ENCODE measurements at places on chromosomes 1 and 21. TPM values are rescaled to one million over a fixed set of nuclear protein-coding genes. Genes with fewer than 3 reads are reported as not detected.
A peak's percentile ranks its signal among the peaks of the same experiment; 100 is the strongest.

- peak overlapping the region; percentile 100 for H3K27ac ChIP-seq
- H3K4me3 ChIP-seq, result peak overlapping the region; percentile 32
- H3K36me3 ChIP-seq, result no peaks in the 10 kb centered on the region
- no peaks in the 10 kb centered on the region for H3K27me3 ChIP-seq
- DNase-seq, result peak; percentile 92
- peaks cover 81% of the 10 kb centered on the region for H3K4me1 ChIP-seq
Measured at GRCh38 chr1:203287109-203287893, 18.0 kb upstream of the BTG2 start.

DNA sequence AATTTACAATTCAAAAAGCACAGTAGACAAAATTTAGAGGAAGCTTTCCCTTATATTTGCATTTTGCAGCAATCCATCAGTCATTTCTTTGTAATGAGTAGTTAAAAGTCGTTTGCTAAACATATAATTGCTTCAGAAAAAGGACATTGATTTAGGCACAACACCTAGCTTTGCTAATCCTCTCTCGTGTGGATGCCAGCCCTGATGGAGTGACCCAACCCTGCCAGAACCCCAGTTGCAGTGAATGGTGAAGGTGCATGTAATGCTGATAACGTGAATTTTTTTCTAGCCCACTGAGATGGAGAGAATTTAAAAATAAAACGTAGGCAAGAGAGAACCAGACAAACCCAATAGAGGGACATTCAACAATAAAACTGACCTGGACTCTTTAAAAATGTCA is 263.4 kb downstream of the GRIK1 start:
- H3K4me3 ChIP-seq, result no peak overlapping the region
- H3K27ac ChIP-seq, result no peak overlapping the region
- H3K36me3 ChIP-seq, result no peaks in the 10 kb centered on the region
- H3K4me1 ChIP-seq, result peaks cover 3% of the 10 kb centered on the region
- peaks cover 11% of the 10 kb centered on the region for H3K27me3 ChIP-seq

- DNase-seq, result no peak
- H3K4me1 ChIP-seq, result no peaks in the 10 kb centered on the region
- no peak overlapping the region for H3K27ac ChIP-seq
- no peak overlapping the region for H3K4me3 ChIP-seq
- H3K36me3 ChIP-seq, result no peaks in the 10 kb centered on the region
Measured at GRCh38 chr1:79207331-79207730, 200.8 kb upstream of the ADGRL4 start.

GRCh38 chr21:36643374-36644250 is 55.3 kb upstream of the SIM2 start:
- no peak overlapping the region for H3K27ac ChIP-seq
- peaks cover 3% of the 10 kb centered on the region for H3K4me1 ChIP-seq
- DNase-seq, result no peak
- H3K36me3 ChIP-seq, result no peaks in the 10 kb centered on the region
- H3K4me3 ChIP-seq, result no peak overlapping the region
- H3K27me3 ChIP-seq, result peaks cover 10% of the 10 kb centered on the region

DNA sequence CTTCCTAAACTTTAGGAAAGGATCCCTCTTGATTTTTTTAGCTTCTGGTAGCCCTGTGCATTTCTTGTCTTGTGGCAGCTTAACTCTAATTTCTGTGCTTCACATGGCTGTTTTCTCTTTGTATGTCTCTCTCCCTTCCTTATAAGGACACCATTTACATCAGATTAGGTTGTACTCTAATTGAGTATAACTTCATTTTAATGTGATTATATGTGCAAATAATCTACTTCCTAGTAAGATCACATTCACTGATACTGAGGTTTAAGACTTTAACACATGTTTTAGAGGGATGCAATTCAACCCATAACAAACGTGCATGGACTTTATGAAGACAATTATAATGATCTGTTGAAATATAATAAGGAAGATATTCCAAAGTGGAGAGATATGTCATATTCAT is 46.7 kb downstream of the RGS4 start:
- no peak for DNase-seq
- H3K36me3 ChIP-seq, result no peaks in the 10 kb centered on the region
- H3K4me3 ChIP-seq, result no peak overlapping the region
- no peak overlapping the region for H3K27ac ChIP-seq
- no peaks in the 10 kb centered on the region for H3K4me1 ChIP-seq

GRCh38 chr1:66335859-66336640 is 197.9 kb upstream of the SGIP1 start:
- peaks cover 44% of the 10 kb centered on the region for H3K4me1 ChIP-seq
- H3K36me3 ChIP-seq, result peaks cover 68% of the 10 kb centered on the region
- peak; percentile 78 for DNase-seq
- H3K27me3 ChIP-seq, result no peaks in the 10 kb centered on the region
- peak overlapping the region; percentile 93 for H3K27ac ChIP-seq

- no peak for DNase-seq
- H3K27ac ChIP-seq, result no peak overlapping the region
- peaks cover 16% of the 10 kb centered on the region for H3K36me3 ChIP-seq
- H3K4me3 ChIP-seq, result no peak overlapping the region
- peaks cover 22% of the 10 kb centered on the region for H3K4me1 ChIP-seq
- no peaks in the 10 kb centered on the region for H3K27me3 ChIP-seq
Measured at GRCh38 chr1:97903626-97904025, 17.2 kb downstream of the DPYD start.

DNA sequence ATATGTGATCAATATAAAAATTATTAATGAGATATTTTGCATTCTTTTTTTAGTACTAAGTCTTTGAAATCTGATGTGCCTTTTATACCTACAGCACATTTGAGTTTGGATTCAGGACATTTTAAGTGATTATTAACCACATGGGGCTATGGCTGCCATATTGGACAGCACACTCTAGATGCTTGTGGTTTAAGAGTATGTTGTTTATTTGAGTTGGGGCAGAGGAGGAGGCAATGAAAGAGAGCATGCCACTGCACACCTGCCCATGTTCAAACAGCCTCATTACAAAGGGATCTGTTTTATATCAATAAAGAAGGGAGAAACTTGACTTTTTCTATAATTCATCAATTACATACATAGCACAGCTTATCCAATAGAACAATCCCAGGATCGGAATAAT is 99.4 kb upstream of the EDEM3 start:
- H3K27me3 ChIP-seq, result no peaks in the 10 kb centered on the region
- no peak for DNase-seq
- no peak overlapping the region for H3K27ac ChIP-seq
- no peak overlapping the region for H3K4me3 ChIP-seq
- peaks cover 28% of the 10 kb centered on the region for H3K36me3 ChIP-seq
- peaks cover 10% of the 10 kb centered on the region for H3K4me1 ChIP-seq

DNA sequence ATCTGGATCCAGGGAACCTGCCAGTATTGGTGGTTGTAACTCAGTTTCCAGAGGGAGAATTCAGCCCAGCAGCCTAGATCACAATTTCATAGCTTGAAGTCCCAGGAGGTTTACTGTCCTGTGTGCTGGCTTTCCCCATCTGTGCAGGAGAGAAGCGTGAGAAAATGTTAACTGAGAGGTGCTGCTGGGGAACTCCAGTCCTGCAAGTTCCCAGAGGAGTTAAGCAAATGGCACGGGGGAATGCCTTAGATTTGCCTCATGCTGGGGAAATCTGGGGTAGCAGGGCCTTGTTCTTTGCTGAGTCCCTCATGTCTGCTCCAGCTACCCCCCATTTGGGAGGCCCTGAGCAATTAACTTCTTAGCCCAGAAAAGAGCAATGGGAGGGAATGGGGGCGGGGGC is 25.1 kb upstream of the SLAMF6 start:
- DNase-seq, result no peak
- H3K4me3 ChIP-seq, result no peak overlapping the region
- no peak overlapping the region for H3K27ac ChIP-seq

DNA sequence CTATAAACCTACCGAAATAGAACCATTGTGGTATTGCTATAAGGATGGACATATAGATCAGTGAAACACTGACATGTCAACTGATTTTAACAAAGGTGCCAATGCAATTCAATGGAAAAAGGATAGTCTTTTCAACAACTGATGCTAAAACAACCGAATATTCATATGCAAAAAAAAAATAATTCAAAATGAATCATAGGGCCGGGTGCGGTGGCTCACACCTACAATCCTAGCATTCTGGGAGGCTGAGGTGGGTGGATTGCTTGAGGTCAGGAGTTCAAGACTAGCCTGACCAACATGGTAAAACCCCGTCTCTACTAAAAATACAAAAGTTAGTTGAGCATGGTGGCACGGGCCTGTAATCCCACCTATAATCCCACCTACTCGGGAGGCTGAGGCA is 23.9 kb downstream of the HSF2BP start:
- no peak overlapping the region for H3K27ac ChIP-seq
- no peaks in the 10 kb centered on the region for H3K4me1 ChIP-seq
- DNase-seq, result no peak
- no peaks in the 10 kb centered on the region for H3K36me3 ChIP-seq
- H3K4me3 ChIP-seq, result no peak overlapping the region
- H3K27me3 ChIP-seq, result peaks cover 1% of the 10 kb centered on the region

GRCh38 chr21:17387030-17387617 is 125.7 kb upstream of the CXADR start:
- H3K4me1 ChIP-seq, result no peaks in the 10 kb centered on the region
- no peaks in the 10 kb centered on the region for H3K27me3 ChIP-seq
- no peak overlapping the region for H3K4me3 ChIP-seq
- H3K36me3 ChIP-seq, result no peaks in the 10 kb centered on the region
- no peak overlapping the region for H3K27ac ChIP-seq
- DNase-seq, result peak; percentile 35

GRCh38 chr1:56584910-56585528 is 5.7 kb upstream of the PLPP3 start:
- no peak for DNase-seq
- H3K27ac ChIP-seq, result no peak overlapping the region
- H3K27me3 ChIP-seq, result peaks cover 11% of the 10 kb centered on the region
- H3K4me3 ChIP-seq, result no peak overlapping the region

GRCh38 chr1:222043444-222044292 is 301.8 kb upstream of the DUSP10 start:
- H3K4me3 ChIP-seq, result no peak overlapping the region
- no peaks in the 10 kb centered on the region for H3K36me3 ChIP-seq
- H3K27me3 ChIP-seq, result no peaks in the 10 kb centered on the region
- no peak overlapping the region for H3K27ac ChIP-seq
- H3K4me1 ChIP-seq, result peaks cover 4% of the 10 kb centered on the region

GRCh38 chr21:40660461-40660860 is 186.5 kb downstream of the DSCAM start:
- no peaks in the 10 kb centered on the region for H3K4me1 ChIP-seq
- H3K27ac ChIP-seq, result no peak overlapping the region
- no peak for DNase-seq
- no peaks in the 10 kb centered on the region for H3K27me3 ChIP-seq

GRCh38 chr1:160625725-160626498 is 20.9 kb downstream of the SLAMF1 start:
- H3K4me1 ChIP-seq, result peaks cover 97% of the 10 kb centered on the region
- peak; percentile 64 for DNase-seq
- no peaks in the 10 kb centered on the region for H3K27me3 ChIP-seq
- peak overlapping the region; percentile 99 for H3K27ac ChIP-seq
- H3K36me3 ChIP-seq, result peaks cover 90% of the 10 kb centered on the region
- peak overlapping the region; percentile 64 for H3K4me3 ChIP-seq

DNA sequence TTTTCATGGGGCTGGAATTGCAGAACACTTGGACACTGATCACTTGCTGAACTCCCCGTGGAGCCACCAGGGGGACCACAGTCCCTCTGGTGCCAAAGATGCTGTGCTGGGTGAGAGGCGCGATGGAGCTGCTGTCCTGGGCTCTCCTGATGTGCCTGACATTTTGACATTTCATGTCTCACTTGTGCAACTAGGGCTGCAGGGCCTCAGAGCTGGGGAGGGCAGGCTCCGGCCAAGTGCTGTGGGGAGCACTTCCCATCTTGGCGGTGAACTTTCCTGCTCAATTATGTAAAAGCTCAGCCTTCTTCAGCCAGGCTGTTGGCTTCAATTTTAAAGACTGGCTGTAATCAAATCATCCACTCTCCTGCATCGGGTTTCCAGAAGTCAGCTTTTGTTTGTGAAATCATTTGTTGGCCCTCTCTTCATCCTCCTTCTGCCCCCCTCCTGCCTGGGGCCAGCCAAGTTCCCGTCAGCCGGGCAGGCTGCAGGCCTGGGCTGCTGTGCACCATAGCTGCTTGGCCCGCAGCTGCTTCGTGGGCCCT is 36.8 kb downstream of the KCNAB2 start:
- no peaks in the 10 kb centered on the region for H3K27me3 ChIP-seq
- H3K27ac ChIP-seq, result no peak overlapping the region
- peaks cover 60% of the 10 kb centered on the region for H3K36me3 ChIP-seq
- no peak overlapping the region for H3K4me3 ChIP-seq
- no peak for DNase-seq

DNA sequence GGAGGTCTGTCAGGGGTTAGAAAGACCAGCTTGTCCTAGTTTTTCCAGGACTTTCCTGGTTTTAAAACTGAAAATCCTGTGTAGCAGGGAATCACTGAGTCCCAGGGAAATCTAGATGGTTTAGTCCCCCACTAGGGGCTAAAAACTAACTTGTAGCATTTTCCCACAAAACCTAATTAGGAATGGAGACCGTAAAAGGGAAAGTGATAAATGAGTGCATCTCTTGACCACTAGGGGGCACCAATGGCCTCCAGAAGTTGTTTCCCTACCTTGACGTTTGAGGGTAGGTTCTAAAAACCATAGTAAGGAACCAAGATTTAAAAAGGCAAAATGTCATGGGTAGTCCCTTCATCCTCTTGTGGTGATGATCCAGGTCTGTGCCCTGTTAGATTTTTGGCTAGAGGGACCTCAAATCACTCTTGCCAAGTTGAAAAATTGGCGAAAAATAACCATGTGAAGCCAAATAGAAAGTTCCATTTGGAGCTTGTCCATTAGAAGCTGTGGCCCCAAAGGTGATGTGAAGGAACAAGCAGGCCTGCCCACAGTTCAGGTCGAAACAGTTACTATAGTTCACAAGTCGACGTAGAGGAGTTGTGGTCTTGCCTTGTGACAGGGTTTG is 24.5 kb downstream of the CLIC6 start:
- peaks cover 7% of the 10 kb centered on the region for H3K4me1 ChIP-seq
- no peak overlapping the region for H3K27ac ChIP-seq
- DNase-seq, result peak; percentile 49
- no peaks in the 10 kb centered on the region for H3K36me3 ChIP-seq

DNA sequence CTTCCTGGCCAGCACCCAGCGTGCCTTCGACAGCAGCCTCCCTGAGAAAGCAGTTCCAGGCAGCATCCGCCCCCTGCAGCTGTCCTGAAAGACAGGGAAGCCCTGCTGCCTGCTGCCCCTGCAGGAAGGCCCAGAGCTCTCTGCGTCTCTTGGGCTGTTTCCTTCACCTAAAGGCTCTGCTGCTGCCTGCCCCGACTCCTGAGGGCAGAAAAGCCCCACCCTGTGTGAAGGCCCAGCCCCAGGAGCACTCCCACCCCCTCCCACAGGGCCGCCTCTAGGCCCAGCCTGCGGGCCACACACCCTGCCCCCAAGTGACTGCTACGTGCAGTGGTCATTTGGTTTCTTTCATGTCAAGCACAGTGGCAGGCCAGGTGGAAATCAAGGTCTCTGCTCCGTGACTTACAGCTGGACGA is 12.4 kb downstream of the RIPK4 start:
- H3K4me3 ChIP-seq, result no peak overlapping the region
- no peaks in the 10 kb centered on the region for H3K27me3 ChIP-seq
- no peak for DNase-seq
- H3K4me1 ChIP-seq, result no peaks in the 10 kb centered on the region
- no peaks in the 10 kb centered on the region for H3K36me3 ChIP-seq
- no peak overlapping the region for H3K27ac ChIP-seq

Gene SPRR2E
- total RNA-seq, result not detected

Gene LYPD8
- not detected for total RNA-seq

Gene SLC9C2
- total RNA-seq, result not detected

Gene KCNJ9
- not detected for total RNA-seq

Data from activated CD4-positive, alpha-beta memory T cell treated with anti-CD3 and anti-CD28 coated beads, Interleukin-2, amount 10 ng/mL, durations not matched to agents 7 days and 5 days (primary cell).